ENCODE measurements at places on chromosomes 6 and 20. TPM values are rescaled to one million over a fixed set of nuclear protein-coding genes. Genes with fewer than 3 reads are reported as not detected.

The PXMP4 gene
- 6.1 TPM for total RNA-seq

The COL21A1 gene
- total RNA-seq: 47.1 TPM

The LHFPL5 gene
- total RNA-seq: not detected

The FAM209A gene
- 0.66 TPM for total RNA-seq

The PAK5 gene
- 0.05 TPM for total RNA-seq

The CCM2L gene
- total RNA-seq: 9.3 TPM

The GLP1R gene
- total RNA-seq: not detected

The LPIN3 gene
- 6.5 TPM for total RNA-seq

Measured in gastroesophageal sphincter (tissue), 4 donors.